DND-41 (cell line): ENCODE measurements at places on chromosomes 2 and 18.

DNA sequence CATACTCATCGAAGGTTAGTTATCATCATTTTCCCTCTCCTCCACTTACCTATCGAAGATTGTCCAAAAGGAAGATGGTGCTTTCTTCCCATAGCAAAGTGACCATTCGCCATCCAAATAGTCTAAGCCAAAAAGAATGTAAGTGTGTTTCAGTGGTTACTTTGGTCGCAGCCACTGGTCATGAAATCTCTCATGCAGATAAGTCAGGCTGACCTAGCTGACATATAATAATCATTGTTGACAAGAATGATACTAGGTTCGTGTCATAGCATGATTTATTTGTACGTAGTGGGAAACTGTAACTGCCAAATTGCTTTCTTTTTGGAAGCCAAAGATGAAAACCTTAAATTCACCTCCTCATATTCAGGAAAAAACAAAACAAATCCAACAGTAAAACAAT, 89.6 kb upstream of the PMAIP1 start:
- DNase-seq, result no peak

DNA sequence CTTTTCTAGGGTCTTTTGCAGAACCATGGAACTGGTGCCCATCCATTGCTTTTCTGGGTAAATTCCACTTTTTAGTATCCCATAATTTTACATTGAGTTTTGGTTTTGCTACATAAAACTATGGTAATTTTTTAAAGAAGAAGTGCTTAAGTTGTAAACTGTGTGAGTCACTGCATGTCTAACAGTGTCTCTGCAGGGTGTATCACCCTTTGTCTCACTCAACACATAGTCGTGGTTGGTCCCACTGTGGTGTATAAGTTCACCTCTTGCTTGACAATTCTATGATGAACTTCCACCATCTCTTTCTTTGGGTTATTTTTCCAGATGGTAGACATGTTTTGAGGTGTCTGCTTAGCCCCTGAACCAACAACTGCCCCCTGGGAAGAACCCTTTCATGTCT, 10.5 kb downstream of the SCTR start:
- DNase-seq, result no peak

GRCh38 chr2:40256008-40256407, 195.9 kb downstream of the SLC8A1 start:
- no peak for DNase-seq

- no peak for DNase-seq
These were observed 69.2 kb downstream of the DGKD start for GRCh38 chr2:233423552-233423860.

GRCh38 chr2:204258890-204259289, 286.4 kb upstream of the PARD3B start:
- DNase-seq, result no peak

GRCh38 chr18:31268985-31269406, 49.0 kb upstream of the DSG1 start:
- no peak for DNase-seq

- no peak for DNase-seq
These were observed 40.6 kb downstream of the TMEM87B start for GRCh38 chr2:112095681-112096080.

GRCh38 chr2:191150230-191150599, 579 bp downstream of the STAT4 start:
- DNase-seq, result no peak

DNA sequence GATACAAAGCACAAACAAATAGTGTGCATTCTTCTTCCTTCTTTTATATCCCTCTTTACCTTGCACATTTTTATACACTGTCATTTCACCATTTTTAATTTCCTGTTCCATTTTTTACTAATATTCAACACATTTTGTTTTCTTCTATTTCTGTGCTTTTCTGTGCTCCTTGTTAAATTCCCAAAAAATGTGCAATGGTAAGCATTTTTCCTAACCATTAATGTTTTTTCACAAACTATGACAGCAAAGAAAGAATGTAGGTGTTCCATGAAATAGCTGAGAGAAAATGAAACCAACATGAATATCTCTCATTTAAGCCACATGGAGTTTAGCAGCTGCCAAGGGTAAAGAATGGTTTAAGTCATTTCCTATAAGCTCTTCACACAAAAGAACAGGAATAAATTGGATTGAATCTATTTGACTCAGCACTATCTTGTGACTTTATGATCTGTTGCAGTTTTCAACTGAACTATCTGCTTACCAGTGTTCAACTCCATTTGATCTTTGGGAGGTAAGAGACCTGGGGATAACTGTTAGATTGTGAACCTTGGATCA, 145.7 kb upstream of the CDH19 start:
- no peak for DNase-seq

DNA sequence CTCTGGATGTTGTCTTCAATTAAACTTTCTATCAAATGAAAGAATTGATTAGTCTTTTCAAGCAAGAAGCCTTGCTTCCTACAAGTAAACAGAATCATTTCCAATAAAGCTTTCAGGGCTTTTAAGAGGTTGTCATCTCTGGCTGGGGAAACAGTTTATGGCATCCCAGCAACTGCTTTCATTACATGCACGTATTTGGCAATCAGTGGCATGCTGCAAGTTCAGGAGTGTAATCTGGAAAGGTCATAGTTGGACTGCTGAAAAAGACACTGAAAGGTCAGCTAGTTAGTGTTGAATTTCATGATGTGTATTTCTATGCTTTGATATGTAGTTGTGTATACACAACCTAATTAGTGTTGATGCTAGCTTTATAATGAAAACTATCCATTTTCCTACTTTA, 332.9 kb downstream of the DSC3 start:
- DNase-seq, result no peak

DNA sequence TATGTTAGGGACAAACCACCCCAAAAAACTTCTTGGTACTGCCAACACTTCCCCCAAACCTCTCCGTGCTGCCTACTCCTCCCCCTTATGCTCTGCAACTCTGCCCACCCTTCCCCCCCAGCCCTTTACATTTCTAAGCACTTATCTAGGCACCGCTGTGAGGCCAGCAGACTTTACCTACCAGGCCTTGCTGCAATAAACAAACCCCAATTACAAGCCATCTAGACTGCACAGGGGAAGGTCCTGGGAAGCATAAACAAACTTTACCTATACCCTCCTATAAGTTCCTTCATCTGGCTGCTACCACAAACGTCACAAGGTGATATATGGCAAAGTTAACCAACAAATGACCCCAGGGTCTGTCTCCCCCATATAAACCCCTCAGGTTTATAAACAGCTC, 259.4 kb upstream of the GULP1 start:
- DNase-seq, result no peak

GRCh38 chr18:72181241-72181764, 362.8 kb downstream of the CBLN2 start:
- no peak for DNase-seq

- DNase-seq, result no peak
These were observed 32.6 kb downstream of the IL1R2 start for GRCh38 chr2:102024410-102024809.
